ENCODE measurements at places on chromosomes 4 and X.

- DNase-seq = no peak
These were observed 210.1 kb downstream of the FBXW7 start for GRCh38 chr4:152325831-152326230.

GRCh38 chr4:99506781-99507180, 4.0 kb upstream of the C4orf17 start:
- no peak for DNase-seq

GRCh38 chr4:83340692-83341343, 6.2 kb upstream of the HPSE start:
- DNase-seq = no peak

- no peak for DNase-seq
These were observed 72.9 kb upstream of the GUCY1A1 start for GRCh38 chr4:155593793-155594192.

GRCh38 chrX:137062915-137063617, 29.3 kb upstream of the GPR101 start:
- DNase-seq = no peak

DNA sequence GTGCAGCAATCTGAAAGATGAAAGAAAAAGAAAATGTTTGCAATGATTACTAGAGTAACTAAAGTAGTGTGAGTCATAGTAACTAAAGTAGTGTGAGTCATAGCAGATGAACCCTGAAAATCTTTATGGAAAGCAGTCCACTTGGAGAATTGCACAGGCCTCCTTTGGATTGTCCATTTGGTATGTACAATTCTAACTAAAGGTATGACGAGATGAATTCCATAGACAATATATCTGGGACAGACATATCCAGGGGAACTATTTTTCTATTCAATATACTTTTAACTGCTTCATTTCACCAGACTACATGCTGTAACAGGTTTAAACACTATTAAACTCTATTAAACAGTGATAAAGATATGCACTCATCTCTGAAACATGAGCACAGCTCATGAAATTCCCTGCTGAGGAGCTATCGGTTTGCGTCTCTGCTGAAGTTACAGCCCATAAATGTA, 798.7 kb downstream of the PCDH7 start:
- DNase-seq = no peak

GRCh38 chr4:37066159-37066558, 178.4 kb upstream of the NWD2 start:
- no peak for DNase-seq

GRCh38 chr4:56147371-56147770, 198.6 kb downstream of the CEP135 start:
- no peak for DNase-seq

- no peak for DNase-seq
These were observed 26.7 kb upstream of the TEC start for GRCh38 chr4:48296365-48296764.

GRCh38 chrX:133926809-133927208, 58.6 kb downstream of the GPC3 start:
- no peak for DNase-seq

DNA sequence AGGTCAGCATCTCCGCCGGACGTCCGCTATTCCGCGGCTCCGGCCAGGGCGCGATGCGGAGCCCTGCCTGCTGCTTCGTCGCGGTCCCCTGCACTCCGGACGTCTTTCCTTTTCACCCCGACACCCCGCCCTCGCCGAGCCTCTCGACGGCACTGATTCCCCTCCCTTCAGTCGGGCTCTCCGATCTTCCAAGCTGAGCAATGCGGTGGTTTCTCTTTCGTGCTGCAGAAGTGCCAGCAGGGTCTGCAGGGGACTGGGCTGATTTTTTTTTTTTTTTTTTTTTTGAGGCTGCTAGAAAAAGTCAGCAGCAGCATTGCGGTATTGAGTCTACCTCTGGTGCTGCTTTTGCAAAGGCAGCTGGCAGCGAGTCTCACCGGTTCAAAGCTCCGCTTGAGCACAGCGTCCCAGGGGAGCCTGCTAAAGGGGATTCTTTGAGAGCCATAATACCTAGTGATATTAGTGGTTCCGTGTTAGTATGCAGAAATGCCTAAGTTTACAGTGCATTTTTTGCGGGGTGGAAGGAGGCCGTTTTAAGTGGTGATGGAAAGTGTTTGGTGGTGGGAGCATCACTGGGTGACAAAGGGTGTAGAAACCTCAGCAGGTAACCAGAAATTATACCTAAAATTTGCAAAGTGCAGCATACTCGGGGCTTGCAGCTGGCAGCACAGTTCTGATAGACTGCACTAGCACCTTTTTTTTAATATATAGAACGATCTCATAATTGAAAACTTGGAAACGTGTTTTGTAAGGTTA, 969 bp downstream of the STIM2 start:
- DNase-seq = no peak

DNA sequence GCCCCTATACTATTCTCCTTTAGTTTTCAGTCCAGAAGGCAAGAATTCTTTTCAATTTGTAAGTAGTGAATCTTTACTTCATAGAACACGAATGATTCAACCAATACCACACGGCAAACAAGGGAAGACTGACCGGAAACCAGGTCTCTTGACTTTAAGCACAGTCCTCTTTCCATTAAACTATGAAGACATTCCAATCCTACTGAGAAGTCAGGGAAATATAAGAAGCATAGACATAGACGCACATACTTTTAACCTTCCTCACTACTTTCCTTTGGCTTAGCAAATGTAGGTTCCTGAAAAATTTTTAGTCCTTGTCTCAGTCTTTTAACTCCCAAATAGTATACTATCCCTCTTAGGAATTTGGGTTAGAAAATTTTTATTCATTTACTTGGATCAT, 9.1 kb downstream of the CHRDL1 start:
- DNase-seq = no peak

DNA sequence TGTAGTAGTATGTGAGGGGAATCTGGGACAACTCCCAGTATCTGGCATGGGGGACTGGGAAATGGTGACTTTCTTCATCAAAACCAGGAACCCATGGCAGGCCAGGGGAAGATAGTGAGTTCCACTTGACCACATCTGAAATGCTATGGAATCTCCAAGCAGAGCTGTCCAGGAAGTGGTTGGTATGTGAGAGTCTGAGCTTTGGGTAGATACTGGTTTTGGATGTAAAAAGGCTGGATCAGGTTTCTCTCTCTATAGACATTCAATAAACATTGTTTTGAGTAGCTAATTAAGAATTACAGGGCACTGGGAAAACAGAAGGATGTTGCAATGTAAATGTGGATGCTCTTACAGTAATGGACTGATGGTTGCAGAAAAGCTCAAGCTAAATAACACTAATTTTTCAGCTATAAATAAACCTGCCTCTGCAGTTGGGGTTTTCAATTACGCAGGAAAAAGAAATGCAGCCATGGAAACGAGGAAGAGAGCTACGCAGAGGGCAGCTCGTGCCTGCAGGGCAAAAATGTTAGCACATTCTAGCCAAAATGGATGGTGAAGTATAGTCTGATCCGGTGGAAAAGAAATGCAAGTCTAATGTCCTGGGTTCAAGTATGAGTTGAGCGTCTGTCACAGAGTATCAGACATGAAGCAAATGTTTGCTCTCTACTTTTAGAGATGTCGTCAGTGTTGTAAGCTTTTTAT, 13.4 kb upstream of the CHRNA9 start:
- DNase-seq = no peak
